Stromal cell of bone marrow (primary cell): ENCODE measurements at places on chromosomes 2 and 18.

GRCh38 chr18:72652990-72653593 lies 109.0 kb upstream of the CBLN2 start:
- DNase-seq, result no peak

DNA sequence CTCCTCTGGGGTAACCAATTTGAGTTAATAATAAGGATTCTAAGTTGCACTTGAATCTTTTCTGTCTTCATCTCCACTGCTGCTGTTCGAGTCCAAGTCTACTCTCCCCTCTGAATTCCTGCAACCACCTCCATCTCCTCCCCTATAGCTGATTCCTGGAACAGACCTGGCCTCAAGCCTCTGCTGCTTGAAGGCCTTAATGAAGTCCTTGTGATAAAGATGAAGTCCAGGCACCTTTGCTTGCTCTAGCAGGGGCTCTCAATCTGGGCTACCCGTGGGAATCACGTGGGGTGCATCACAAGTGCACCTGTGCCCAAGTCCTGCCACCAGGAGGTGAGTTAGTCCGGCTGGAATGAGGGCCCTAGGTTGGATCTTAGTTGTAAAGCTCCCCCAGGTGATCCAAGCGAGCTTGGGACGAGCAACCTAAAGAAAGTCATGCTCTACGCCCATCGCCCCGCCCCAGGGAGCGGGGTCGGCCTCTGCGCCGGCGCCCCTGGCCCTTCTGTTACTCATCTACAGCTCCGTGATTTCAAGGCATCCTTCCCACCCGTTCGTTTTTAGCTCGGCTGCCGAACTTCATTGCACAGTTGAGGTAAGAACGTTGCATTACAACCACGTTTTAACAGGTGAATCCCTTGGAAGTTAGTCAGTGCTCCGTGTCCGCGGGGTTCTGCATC lies 905 bp upstream of the IAH1 start:
- DNase-seq, result no peak

- DNase-seq, result no peak
Measured at GRCh38 chr2:233498126-233498525, 68.5 kb downstream of the USP40 start.

- no peak for DNase-seq
Measured at GRCh38 chr2:68905116-68905515, 33.9 kb upstream of the BMP10 start.

DNA sequence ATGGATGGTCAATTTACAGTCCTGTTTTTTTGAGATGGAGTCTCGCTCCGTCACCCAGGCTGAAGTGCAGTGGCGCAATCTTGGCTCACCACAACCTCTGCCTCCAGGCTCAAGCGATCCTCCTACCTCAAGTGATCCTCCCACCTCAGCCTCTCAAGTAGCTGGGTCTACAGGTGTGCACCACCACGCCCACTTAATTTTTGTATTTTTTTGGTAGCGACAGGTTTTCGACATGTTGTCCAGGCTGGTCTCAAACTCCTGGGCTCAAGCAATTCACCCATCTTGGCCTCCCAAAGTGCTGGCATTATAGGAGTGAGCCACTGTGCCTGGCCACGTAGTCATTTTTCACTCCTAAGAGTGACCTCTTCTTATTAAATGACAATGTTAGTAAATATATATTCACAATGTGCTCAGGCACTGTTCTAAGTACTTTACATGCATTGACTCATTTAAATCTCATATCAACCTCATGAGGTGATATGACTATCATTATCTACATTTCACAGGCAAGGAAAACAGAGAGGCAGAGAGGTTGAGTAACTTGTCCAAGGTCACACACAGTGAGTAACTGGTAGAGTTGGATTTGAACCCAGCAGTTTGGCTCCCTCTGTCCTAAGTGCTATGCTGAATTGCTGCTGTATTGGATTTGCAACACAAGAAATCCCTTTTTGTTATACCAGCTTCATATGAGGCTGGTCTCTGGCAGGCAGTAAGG lies 5.6 kb upstream of the DIS3L2 start:
- DNase-seq, result no peak

DNA sequence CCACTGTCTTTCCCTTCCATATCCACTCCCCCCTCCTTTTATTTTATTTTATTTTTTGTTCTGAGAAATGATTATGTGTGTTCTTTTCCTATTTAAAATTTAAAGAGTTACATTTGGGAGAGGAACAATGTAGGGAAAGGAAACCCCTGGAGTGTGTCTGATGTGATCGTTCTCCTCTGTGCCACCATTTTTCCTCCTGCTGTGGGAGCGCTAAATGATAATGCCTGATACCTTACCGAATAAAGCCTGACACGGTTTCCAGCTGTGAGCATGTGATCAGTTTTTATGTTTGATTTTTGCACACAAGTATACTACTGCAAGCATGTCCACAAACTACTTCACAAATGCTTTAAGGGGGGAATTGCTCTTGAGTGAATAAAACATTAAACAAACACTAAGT lies 317.8 kb upstream of the FANCL start:
- DNase-seq, result no peak

DNA sequence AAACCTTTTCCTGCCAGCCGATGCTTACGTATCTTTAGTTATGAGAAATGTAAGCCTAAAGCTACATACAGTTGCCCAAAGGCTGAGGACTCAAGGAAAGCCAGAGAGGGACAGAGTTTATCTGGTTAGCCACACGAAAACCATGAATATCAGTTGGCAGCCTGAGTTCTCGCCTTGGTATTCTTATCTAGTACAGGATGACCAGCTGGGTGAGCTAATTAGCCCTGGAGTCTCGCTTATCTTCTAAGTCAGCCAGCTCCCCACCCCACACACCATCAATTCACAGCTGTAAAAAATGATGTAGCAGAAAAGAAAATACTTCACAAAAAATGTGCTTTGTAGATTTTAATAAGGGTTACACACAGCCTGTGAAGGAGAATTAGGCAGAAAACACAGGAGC lies 617.5 kb upstream of the SOX11 start:
- DNase-seq, result no peak

GRCh38 chr2:173027181-173028128 lies 48.2 kb upstream of the MAP3K20 start:
- DNase-seq, result peak; percentile 77

DNA sequence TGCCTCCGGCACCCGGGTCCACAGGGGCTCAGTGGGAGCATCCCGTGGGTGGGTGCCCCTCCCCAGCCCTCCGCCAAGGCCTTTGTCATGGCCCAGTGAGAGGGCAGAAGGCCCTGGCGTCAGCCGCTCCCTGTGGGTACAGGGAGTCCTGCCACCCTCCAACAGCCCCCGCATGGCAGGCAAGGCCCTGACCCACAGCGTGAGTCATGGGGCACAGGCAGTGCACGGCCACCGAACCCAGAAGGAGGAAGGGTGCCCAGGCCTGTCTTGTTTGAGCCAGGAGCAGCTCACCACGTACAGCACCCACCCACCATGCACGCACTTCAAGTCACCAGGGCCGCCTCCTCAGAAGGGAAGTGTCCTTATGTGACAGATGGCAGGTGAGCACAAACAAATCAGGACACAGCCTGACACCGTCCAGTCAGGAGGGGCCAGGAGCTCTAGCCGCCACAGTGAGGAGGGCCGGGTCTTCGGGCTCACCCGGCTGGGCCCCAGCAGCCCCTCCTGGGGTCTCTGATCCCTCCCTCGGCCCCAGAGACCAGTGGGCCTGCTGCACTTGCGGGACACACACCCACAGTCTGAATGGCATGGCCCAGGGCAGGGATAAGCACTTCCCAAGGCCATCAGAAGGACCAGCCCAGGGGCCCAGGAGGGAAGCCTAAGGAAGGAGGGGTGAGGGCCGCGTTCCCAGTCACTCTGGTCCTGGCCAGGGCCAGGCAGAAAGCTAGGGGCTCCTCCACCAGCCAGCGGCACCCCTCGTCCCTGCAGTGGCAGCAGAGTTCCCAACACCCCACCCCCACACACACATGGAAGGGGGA lies 25.8 kb downstream of the BIN1 start:
- DNase-seq, result no peak

GRCh38 chr2:158619496-158619895 lies 162.7 kb downstream of the PKP4 start:
- no peak for DNase-seq

DNA sequence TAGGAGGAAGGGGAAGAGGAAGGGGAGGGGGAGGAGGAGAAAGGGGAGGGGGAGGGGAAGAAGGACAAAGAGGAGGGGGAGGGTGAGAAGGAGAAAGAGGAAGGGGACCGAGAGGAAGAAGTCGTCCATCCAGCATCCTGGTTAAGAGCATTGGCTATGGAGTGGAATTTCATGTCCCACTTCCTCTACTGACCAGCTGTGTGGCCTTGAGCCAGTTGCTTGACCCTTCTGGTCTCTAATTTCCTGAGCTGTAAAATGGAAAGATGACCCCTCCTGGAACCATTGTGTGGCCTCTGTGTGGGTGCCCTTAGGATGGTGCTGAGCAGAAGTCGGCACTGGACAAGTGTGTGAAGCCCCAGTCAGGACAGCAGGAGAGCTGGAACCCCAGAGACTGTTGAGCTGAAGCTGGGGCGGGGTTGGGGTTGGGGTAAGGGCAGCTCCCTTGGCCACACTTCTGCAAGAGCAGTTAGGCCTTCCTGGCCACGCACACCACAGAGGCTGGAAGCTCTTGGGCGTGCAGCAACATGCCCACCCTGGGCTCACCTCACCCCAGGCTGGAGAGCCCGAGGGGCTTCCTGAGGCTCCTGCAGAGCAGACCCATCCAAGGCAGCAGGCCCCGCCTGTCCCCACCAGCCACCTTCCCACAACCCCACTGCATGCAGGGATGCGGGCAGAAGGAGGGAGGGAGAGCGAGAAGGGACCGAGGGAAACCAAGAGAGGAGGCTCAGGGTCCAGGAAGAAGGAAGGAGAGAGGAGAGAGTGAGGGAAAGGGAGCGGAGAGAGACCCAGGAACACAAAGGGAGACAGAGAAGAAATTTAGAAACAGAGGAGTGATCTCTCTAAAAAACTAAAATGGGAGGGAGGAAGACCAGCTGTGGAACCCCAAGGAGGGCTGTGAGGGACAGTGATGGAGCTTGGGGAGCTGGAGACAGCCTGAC lies 16.2 kb downstream of the ADRA2B start:
- DNase-seq, result no peak

GRCh38 chr2:28434600-28434989 lies 41.9 kb downstream of the FOSL2 start:
- DNase-seq, result no peak

GRCh38 chr18:62332964-62333695 lies 8.0 kb downstream of the TNFRSF11A start:
- no peak for DNase-seq

DNA sequence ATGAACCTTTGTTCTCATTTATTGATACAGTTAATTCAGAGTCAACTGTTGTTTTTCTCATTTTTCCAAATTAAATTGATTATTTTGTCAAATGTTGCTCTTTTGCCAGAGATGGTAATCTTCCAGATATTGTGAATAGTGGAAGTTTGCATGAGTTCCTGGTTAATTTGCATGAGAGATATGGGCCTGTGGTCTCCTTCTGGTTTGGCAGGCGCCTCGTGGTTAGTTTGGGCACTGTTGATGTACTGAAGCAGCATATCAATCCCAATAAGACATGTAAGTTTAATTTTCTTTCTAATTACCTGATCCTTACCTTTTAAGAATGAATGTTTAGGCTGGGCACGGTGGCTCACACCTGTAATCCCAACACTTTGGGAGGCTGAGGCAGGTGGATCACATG lies 7.8 kb downstream of the CYP20A1 start:
- no peak for DNase-seq

DNA sequence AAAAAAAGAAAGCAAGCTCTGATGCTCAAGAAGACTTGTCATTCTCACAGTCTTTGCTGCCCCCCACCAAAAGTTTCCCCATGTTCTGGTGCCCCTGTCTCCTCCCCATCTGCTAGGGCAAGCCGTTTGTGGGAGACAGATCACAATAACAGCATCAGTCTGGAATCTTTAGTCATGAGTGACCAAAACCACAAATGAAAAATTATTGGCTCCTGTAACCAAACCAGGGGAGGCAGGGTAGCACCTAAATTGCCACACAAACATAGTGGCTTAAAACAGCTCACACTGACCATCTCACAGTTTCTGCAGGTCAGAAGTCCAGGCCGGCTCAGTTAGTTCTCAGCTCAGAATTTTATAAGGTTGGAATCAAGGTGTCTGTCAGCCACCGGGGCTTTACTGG lies 9.1 kb upstream of the B3GNT7 start:
- DNase-seq, result peak; percentile 45

DNA sequence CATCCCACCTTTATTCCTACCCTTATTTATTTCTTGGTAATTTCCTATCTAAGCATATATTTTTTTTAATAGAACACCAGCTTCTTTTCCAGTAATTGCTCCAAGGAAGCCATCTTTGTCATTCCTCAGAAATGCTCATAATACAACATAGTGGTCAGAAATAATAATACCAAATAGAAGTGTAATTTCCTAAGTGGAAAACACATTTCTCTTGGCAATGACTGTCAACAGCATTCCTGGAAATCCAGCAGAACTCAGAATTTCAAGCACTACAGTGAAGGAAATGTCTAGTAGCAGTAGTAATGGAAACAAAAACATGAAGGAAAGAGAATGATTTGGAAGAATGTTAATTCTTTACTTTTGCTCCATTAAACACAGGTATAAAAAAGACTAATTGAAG lies 56.6 kb downstream of the GDF7 start:
- peak; percentile 34 for DNase-seq

GRCh38 chr2:121491518-121491917 lies 39.2 kb upstream of the RNU4ATAC start:
- DNase-seq, result peak; percentile 21

- DNase-seq, result no peak
Measured at GRCh38 chr2:156343096-156343939, 10.8 kb upstream of the NR4A2 start.

- DNase-seq, result no peak
Measured at GRCh38 chr2:96815326-96816126, 542 bp upstream of the CNNM3 start.

GRCh38 chr2:127034051-127034450 lies 72.9 kb downstream of the BIN1 start:
- DNase-seq, result no peak

GRCh38 chr2:182291296-182291695 lies 135.5 kb downstream of the PDE1A start:
- DNase-seq, result no peak

GRCh38 chr2:127023504-127023903 lies 83.5 kb downstream of the BIN1 start:
- no peak for DNase-seq

DNA sequence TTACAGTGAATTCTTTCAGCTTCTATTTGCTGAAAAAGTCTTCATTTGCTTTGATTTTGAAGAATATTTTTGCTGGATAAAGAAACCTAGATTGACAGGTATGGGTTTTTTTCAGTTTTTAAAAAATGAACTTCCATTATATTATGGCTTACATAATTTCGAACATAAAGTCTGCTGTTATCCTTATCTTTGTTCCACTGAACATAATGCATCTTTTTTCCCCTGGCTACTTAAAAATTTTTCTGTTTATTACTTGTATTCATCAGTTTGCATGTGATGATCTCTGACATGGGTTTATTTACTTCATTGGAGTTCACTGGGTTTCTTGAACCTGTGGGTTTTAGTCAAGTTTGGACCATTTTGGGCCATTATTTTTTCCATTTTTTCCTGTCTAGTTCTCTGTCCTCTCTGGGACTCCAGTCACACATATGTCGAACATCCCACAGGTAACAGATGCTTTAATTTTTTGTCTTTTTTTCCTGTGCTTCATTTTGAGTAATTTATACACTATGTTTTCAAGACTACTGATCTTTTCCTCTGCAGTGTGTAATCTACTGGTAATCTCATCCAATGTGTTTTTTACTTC lies 33.1 kb downstream of the SEC11C start:
- DNase-seq, result no peak

- no peak for DNase-seq
Measured at GRCh38 chr18:62464266-62464665, 58.6 kb upstream of the ZCCHC2 start.
